ENCODE measurements at places on chromosomes 2 and 18. TPM values are rescaled to one million over a fixed set of nuclear protein-coding genes. Genes with fewer than 3 reads are reported as not detected.

The SLC4A3 gene
- 2.9 TPM for total RNA-seq

The CABYR gene
- total RNA-seq = 0.52 TPM

The AMER3 gene
- not detected for total RNA-seq

The CHST10 gene
- total RNA-seq = 14.9 TPM

The POTEI gene
- 0.31 TPM for total RNA-seq

The KIF5C gene
- 1.7 TPM for total RNA-seq

The TCF23 gene
- total RNA-seq = not detected

The HOXD10 gene
- total RNA-seq = not detected

The CCDC141 gene
- total RNA-seq = 0.02 TPM

The SLC38A11 gene
- total RNA-seq = not detected

The LYPD1 gene
- total RNA-seq = 37.9 TPM

The ZAP70 gene
- not detected for total RNA-seq

The DSC2 gene
- 0.48 TPM for total RNA-seq

The CNTNAP5 gene
- total RNA-seq = not detected

The VWC2L gene
- not detected for total RNA-seq

The GNAL gene
- total RNA-seq = 17.3 TPM

The PRSS56 gene
- total RNA-seq = not detected

The IL1RL1 gene
- not detected for total RNA-seq

The STEAP3 gene
- 17.7 TPM for total RNA-seq

The STON1 gene
- 6.1 TPM for total RNA-seq

The TMEFF2 gene
- 5.0 TPM for total RNA-seq

The SP5 gene
- not detected for total RNA-seq

The TRABD2A gene
- 12.0 TPM for total RNA-seq

The KHK gene
- 0.14 TPM for total RNA-seq

The C2orf69 gene
- 6.8 TPM for total RNA-seq

The NABP1 gene
- total RNA-seq = 17.9 TPM

The AQP12A gene
- not detected for total RNA-seq

The THSD7B gene
- total RNA-seq = 0.35 TPM

The INHBB gene
- total RNA-seq = 0.66 TPM

The SETBP1 gene
- 2.7 TPM for total RNA-seq

The ACADL gene
- not detected for total RNA-seq

The NPPC gene
- not detected for total RNA-seq

The SIX3 gene
- total RNA-seq = not detected

The COLEC12 gene
- total RNA-seq = 41.9 TPM

The ASPRV1 gene
- total RNA-seq = not detected

The MREG gene
- total RNA-seq = 8.3 TPM

The NOSTRIN gene
- 0.25 TPM for total RNA-seq

The ALLC gene
- total RNA-seq = not detected

The CPO gene
- 0.39 TPM for total RNA-seq

The PPP1R1C gene
- total RNA-seq = 3.3 TPM

The CROCC2 gene
- total RNA-seq = not detected

The SCYGR8 gene
- total RNA-seq = not detected

The HOXD13 gene
- 3.1 TPM for total RNA-seq

The PDE11A gene
- 0.60 TPM for total RNA-seq

The MOGAT1 gene
- not detected for total RNA-seq

The TMEM247 gene
- total RNA-seq = not detected

The NYAP2 gene
- total RNA-seq = 0.95 TPM

The GCKR gene
- total RNA-seq = not detected

The PMAIP1 gene
- total RNA-seq = 64.3 TPM

The LRRC30 gene
- total RNA-seq = not detected

The LHCGR gene
- not detected for total RNA-seq

The PLCD4 gene
- total RNA-seq = 0.29 TPM

The CD226 gene
- total RNA-seq = 0.23 TPM

The SLC9A4 gene
- not detected for total RNA-seq
